ENCODE measurements at places on chromosomes 11 and 22.

- DNase-seq, result no peak
These were observed 128.5 kb downstream of the MIAT start for GRCh38 chr22:26785932-26786331.

DNA sequence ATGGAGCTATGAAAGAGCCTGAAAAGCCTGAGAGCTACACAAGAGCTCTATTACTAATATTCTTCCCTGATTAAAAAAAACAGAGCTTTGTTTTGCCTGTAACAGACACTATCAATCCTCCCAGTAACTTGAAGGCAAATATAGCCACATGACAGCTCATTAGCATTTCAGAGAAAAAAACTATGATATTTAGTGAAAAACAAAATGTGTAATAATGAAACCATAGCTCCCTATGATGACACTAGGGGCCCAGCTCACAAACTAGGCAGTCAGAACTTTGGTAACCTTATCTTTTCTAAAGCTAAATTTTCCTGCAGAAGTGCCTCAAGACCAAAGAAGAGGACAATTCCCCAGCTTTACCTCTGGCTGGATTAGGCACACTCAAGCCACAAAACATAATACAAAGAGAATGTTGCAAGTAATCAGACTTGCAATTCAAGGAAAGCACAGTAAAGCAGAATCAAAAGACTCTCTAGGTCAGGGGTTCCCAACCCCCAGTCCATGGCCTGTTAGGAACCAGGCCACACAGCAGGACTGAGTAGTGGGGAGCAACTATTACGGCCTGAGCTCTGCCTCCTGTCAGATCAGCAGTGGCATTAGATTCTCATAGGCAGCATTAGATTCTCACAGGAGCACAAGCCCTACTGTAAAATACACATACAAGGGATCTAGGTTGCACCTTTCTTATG is 53.3 kb downstream of the MRTFA start:
- no peak for DNase-seq

- DNase-seq, result no peak
These were observed 42.8 kb downstream of the PIWIL3 start for GRCh38 chr22:24731761-24732160.

DNA sequence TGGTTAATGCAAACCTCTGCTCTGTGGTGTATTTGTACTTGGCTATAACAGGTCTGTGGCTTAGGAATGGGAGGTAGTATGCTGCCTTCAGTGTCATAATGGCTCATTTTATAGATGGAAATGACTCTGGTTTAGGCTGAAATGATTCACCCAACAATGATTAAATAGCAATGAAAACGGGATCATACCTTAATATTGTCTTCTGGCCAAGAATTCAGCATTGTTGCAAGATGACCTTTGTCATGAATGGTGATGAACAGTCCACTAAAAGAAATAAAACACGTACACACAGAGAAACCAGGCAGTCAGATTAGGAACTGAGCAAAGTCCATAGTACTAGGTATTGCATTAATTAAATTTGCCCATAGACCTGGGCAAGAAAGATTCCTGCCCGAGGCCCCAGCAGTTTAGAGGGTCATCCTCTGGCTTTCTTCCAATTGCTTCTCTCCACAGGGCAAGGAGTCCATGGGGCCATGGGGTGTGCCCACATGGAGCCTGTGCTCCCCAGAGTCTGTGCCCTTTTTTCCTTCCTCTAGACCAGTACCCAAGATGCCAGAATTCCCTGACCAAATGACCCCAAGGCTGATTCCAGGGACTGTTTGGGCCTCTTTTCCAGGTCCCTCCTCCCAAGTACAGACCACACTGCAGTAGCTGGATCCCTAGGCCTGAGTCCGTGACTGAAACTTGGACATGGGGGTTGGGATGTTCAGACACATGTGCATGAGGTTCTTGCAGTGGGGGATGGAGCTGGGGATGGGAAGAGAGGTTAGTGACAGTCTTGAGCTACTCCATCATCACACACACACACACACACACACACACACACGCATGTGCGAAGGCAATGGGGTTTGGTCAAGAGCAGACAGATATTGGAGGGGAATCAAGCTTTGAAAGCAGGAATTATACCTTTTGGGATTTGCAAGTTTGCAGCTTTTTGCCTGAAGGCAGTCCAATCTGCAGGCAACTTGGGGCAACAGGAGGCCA is 134.2 kb downstream of the CCDC81 start:
- DNase-seq, result peak; percentile 31

GRCh38 chr11:33132510-33132909 is 28.8 kb downstream of the CSTF3 start:
- DNase-seq, result no peak

- peak; percentile 16 for DNase-seq
These were observed 29.9 kb downstream of the SERPIND1 start for GRCh38 chr22:20803696-20804324.

DNA sequence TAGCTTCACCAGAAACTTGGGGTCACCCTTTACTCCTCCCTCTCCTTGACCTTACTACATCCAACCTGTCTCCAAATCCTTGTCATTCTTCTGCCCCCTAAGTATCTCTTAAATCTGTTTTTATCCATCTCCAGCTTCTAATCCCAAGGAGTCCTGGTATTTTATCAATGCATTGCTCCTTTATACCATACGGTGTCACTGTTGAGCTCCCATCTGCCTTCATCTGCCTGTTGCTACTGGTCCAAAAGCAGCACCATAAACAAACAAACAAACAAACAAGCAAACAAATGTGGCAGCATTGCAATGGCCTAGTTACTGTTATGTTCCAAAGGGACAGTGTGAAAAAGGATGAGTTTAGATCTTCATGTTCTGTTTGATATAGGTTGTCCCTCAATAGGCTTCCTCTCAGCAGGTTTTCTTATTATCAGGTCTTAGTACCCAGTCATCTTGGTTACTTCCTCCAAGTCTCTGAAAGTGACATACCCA is 34.2 kb downstream of the DNHD1 start:
- DNase-seq, result peak; percentile 48

DNA sequence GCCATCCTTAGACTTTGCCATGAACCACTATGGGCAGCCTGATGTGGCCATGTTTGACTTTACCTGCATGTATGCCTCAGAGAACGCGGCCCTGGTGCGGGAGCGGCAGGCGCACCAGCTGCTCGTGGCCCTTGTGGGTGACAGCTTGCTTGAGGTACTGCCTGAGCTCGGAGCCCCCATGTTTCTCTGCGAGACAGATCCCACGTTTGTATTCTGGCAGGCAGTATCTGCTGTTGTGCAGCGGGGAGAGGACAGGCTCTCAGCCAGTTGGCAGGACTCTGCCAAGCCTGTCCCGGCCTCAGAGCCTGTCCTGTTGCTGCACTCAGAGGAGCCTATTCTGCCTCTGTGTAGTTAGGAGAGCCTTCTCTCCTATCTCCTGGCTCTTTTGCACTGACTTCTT is 109.9 kb downstream of the MICAL2 start:
- no peak for DNase-seq

DNA sequence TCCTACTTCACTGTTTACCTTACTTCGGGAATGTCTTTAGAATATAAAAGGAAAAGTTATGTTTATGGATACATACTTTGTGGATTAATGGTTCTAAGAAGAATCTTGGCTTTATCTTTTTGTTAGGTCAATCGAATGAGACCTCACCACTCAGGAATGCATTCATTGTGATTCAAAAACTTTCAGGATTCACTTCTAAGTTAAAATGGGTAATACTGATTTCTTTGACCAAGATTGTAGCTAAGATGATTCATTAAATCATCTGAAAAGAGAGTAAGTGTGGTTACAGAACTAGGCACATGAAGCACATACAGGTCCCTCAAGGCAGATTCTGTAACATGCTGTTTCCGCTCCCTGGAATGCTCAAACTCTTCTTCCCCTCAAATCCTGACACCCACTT is 716.4 kb downstream of the KCNA4 start:
- peak; percentile 81 for DNase-seq

DNA sequence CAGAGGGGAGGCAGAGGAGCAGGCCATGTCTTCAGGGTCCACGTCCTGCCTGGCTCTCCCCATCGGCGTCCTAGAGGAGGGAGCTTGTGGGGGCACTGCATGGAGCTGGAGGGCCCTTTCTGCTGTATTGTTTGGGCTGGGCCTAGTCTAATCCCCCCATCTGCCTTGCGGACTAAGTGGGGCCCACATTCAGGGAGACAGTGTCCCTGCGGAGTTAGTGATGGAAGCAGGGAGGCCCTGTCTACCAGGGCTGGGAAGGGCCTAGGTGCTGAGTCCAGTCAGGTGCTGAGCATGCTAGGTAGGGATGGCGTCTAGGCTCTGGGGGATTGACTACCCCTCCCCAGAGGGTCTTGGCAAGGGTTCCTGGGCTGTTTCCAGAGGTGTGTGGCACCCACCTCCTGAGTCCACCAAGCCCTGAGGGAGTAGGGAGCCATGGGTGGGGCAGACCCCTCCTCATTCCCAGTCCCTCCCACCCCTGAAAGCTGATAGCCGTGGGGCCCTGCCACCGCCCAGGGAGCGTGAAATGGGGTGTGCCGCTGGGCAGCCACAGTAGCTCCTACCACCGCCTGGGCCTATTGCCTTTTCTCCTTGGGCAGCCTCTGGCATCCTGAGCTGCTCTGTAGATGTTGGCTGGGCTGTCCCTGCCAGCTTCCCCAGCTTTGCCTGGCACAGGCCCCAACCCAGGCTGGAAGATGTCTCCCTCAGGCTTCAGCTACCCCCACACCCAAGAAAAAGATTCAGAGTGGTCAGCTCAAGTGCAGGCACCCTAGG is 1.9 kb upstream of the POLD4 start:
- DNase-seq, result no peak

DNA sequence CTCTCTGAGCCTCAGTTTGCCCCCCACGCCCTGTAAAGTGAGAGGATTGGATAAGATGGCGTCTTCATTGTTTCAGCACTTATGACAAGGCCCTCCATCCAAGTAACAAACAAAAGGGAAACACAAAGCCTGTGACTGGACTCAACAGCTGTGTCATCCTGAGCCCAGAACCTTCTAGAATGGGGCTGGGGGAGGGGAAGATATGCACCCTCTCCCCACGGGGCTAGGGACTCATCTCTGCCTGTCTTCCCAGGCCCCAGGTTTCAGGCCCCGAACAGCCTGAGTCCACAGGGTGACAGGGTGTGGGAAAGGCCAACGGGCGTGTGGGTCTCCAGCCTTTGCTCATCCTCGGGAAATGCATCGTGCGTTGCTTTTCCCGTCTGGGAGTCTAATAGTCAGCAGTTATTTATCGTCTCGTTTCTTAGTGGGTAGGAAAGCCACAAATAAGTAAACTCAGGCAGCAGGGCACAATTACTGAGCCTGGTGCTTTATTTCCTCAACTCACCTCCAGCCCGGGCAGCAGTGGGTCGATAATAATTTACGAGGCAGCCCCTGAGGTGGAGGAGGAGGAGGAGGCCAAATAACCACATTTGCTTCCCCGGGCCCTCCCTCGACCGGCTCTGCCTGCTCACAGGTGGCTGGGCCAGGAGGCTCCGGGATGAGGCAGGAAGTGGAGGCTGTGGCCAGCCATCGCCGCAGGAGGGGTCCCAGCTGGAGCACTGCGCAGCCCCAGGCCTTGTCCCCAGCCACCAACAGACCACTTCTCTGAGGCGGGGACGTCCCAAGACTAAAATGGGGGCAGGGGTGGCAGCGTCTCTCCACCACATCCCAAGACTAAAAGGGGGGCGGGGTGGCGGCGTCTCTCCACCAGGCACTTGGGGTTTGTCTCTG is 54.4 kb downstream of the FLRT1 start:
- no peak for DNase-seq

DNA sequence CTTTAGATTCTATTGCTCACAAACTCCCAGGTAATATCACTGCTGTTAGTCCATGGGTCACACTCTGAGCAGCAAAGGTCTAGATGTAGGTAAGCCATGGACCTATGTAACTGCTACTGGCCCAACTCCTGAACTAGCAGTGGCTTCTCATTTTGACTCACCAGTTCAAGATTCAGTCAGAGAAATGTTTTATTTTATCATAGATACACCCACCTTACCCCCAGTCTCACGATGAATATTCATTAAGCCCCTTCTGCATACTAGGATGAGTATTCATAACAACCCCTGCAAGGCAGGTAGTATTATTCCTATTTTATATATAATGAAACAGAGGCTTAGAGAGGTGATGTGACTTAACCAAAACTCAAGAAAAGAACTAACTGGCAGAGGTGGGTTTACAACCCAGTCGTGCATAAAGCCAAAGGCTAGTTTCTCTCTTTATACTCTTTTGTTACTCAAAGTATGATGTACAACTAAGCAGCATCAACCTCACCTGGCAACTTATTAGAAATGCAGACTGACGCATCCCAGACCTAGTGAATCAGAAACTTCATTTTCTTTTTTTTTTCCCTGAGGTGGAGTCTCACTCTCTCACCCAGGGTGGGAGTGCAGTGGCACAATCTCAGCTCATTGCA is 957.6 kb upstream of the CCDC90B start:
- DNase-seq, result no peak

GRCh38 chr22:39095971-39096370 is 1.1 kb upstream of the APOBEC3H start:
- no peak for DNase-seq

DNA sequence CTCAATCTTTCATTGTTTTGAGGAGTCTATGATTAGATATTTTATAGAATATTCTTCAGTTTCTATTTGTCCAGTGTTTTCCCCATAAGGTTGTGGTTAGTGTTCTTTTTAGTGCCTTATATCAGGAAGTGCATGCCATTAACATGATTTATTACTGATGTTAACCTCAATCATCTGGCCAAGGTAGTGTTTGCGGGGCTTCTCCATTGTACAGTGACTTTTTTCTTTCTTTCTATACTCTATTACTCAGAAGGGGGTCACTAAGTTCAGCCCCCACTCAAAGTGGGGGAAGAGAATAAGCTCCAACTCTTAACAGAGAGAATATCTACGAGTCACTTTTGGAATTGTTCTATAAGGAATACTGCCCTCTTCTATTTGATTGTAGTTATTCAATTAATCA is 415.8 kb downstream of the DYNC2H1 start:
- DNase-seq, result peak; percentile 60

GRCh38 chr11:41382927-41383326 is 76.5 kb downstream of the LRRC4C start:
- no peak for DNase-seq

DNA sequence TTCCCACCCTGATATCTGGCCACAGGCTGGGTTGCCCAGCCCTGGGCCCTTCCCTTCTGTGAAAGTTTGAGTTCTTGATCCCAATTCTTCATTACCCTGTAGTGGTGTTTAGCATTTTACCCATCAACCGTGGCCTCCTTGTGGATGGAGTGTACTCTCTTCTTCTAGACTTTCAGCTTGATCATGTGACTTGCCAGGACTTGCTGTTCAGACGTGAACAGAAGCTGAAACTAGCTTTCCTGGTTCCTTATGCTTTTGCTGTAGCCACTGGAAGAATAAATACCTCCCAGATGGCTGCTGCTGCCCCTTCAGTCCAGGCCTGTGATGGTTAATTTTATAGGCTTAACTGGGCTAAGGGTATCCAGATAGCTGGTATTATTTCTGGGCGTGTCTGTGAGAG is 32.7 kb upstream of the DAGLA start:
- DNase-seq, result no peak
